ENCODE measurements at places on chromosomes 12 and 14.

DNA sequence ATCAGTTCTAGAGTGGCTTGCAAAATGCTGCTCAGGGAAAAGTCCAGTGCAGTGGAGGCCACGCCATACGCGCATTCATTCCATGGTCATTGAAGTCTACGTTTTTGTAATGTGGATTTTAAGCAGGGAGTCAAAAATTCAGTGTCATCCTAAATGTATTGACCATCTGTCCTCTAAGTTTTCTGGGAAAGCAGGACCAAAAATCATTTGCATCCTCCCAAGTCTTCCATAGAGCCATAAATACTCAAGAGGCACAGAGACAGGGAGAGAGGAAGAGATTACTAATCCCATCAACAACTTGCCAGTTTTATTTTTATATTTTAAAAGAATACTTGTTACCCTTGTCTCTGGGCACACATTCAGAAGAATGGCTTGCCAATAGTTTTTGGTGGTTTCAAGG, 36.9 kb downstream of the RHOJ start:
- no peak for DNase-seq

- DNase-seq, result no peak
Observed at GRCh38 chr12:68259318-68259940, 6.0 kb upstream of the IL22 start.

DNA sequence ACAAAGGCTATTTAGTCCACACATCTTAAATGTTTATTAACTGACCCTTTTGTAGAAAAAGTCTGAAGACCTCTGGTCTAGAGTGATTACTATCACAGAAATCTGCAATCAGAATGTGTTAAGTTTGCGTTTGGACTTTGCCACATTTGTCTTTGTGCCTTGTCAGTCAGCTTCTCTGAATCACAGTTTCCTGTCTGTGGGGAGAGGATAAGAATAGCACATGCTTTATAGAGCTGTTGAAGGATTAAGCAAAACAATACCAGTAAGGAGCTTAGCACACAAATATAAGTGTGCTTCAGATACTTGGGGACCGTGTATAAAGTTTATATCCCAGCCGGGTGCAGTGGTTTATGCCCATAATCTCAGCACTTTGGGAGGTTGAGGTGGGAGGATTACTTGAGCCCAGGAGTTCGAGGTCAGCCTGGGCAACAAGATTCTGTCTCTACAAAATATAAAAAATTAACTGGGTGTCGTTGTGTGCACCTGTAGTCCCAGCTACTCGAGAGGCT, 63.0 kb upstream of the BTG1 start:
- DNase-seq, result no peak

GRCh38 chr12:127678945-127679344, 588.0 kb upstream of the TMEM132C start:
- DNase-seq, result no peak

DNA sequence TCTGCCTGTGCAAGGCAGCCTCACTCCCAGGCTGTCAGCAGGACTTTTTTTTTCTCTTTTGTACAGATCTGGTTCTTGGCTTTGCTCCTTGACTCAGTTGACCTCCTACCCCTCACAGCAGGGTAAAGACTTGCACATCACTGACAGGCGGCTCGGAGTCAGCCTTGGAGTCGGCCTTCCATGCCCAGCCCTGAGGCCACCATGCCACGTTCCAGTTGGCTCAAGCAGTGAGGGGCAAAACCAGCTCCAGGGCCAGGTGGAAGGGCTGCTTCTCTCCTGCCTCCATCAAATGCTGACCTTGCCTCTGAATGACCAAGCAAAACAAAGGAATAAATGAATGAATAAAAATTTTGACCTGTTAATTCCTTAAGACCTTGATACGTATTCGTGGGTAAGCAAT, 27.6 kb downstream of the JAG2 start:
- no peak for DNase-seq
